T-helper 2 cell (primary cell): ENCODE measurements at places on chromosomes 5 and 9.

GRCh38 chr5:10636363-10637142 is 72.7 kb downstream of the ANKRD33B start:
- no peak for DNase-seq

DNA sequence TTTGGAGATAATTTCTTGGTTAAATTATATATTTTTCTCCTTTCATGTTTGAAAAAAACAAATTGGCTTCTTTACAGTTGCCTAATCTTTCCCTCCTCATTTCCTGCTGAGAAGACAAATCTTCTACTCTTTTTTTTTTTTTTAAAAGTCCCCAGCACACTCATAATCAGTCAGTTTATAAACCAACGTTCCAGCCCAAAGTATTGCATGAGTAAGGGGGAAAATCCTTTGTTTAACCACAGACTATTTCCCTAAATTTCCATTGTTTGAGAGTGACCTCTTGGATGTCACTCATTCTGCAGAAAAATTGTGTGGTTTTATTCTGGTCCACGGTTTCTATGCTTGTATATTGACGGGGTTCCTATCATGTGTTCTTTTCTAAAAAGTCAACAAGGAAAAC is 55.1 kb upstream of the TLR4 start:
- no peak for DNase-seq

DNA sequence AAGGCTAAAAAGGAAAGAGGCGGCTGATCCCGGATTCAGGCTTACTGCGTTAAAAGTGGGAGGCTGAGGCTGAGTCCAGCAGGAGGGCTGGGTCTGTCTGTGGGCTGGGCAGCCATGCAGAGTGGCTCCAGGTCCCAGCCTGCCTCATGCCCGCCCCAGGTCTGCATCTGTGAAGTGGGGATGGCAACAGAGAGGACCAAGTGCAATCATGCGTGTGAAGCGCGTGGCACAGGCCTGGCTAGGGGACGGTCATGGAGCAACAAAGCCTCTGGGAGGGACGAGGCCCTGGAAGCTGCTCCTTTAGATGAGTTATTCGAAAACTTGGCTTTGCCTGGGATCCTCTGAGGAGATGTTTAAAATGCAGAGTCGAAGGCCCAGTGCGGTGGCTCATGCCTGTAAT is 30.4 kb upstream of the BARHL1 start:
- no peak for DNase-seq

DNA sequence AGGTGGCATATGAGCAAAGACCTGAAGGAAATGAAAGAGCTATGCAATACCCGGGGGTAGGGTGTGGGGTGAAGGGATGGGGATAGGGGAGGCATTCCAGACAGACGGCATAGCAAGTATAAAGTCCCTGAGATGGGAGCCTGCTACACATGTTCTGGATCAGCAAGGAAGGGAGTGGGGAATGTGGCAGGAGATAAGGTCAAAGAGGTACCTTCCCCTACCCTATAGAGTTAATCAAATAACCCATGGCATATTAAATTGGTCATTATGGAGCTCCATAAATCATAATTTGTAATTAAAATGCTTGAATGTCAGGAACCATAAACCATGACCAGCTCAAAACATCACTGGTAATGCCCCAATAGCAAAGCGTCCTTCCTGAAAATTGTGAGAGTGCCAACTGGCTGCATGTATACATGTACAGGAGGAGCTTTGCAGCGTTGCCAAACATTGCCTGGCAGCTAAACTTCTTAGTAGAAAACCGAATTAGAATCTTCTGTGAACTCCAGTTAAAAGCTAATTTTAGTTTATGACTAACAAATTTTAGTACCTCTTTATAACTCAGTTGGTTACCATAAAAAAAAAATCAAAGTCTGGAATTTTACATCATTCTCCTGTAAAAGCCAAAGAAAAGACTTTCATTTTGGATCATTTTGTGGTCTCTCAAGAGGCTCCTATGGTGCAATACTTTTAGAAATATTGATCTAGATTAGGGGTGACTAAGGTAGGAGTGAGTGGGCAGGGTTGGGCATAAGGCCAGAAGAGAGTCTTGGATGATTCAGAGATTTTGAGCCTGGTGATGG is 4.7 kb downstream of the DNAI1 start:
- peak; percentile 14 for DNase-seq

DNA sequence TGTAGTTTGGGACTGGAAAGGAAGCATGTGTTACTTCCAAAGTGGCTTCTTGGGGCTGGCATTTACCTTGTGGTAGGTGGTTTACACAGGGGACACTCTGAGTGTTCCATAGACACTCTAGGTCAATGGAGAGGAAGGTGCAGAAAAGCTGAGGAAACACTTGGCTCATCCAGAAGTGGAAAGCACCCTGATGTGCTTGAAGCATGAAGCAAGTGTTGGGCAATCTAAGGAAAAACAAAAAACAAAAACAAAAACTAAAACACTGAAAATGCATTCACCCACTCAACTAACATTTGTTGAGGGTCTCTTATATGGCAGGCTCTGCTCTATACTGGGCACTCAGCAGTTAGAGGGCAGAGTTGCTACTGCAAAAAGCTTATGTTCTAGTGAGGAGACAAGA is 2.9 kb upstream of the ERAP2 start:
- no peak for DNase-seq

- DNase-seq, result no peak
These were observed 140.2 kb downstream of the SH3GL2 start for GRCh38 chr9:17719053-17719452.
